ENCODE measurements at places on chromosomes 12 and 14.

GRCh38 chr12:25979563-25979962 is 21.1 kb downstream of the RASSF8 start:
- no peak for DNase-seq

- DNase-seq: no peak
These were observed 7.3 kb upstream of the STX2 start for GRCh38 chr12:130846369-130846768.

GRCh38 chr14:74217672-74218448 is 21.4 kb upstream of the VSX2 start:
- DNase-seq: peak; percentile 65

GRCh38 chr14:94278731-94279130 is 14.3 kb downstream of the SERPINA10 start:
- no peak for DNase-seq

DNA sequence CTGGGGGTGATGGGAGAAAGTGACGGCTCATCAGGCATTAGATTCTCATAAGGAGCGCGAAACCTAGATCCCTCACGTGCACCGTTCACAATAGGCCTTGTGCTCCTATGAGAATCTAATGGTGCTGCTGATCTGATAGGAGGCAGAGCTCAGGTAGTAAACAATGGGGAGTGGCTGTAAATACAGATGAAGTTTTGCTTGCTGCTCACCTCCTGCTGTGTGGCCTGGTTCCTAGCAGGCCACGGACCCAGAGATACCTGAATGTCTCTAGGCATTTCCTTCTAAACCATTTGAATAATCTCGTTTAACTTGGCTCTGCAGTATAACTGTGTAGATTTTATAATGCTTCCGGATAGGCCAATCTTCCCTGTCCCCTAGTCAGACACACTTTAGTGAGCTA is 13.0 kb downstream of the TBC1D30 start:
- DNase-seq: no peak

DNA sequence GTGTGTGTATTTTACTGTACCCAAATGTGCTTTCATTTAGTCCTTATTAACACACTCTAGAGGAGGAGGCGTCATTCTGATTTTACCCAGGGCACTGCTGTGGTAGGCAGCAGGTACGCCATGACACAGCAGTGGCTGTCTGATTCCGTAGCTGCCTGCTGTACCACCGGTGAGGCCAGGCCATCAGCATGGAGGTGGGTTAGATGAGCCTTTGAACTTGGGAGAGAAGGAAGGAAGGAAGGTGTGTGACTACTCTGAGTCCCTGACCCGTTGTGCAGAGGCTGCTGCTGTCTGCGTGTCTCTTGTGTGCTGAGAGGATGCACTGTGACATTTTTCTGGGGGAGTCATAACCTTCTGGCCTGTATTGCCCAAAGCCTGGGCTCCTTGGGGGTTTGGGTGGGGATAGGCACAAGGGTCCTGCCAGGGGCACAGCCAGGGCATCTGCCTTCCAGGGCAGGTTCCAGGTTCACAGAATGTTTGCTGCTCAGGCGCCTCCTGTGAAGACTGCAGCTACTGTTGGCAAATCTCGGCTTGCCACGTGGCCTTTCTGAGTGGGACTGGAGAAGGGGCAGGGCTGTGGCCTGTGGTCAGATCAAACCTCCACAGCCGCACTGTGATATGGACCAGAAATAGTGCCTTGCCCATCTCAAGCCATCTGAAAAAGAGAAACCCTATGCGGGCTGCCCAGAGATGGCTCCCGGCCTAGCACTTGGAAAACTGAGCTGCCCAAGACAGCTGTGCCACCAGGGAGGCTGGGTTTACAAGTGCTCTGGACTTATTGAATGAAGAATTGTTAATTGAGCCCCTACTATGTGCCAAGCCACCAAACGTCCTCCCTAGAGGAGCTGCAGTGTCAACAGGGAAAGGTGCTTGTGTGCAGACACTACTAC is 47.1 kb downstream of the MLXIP start:
- no peak for DNase-seq

- no peak for DNase-seq
These were observed 362.2 kb upstream of the DDHD1 start for GRCh38 chr14:53515276-53515675.
